ENCODE measurements at places on chromosomes 7 and 10. TPM values are rescaled to one million over a fixed set of nuclear protein-coding genes. Genes with fewer than 3 reads are reported as not detected.

ASCC1 gene
- 29.7 TPM for total RNA-seq

IDI2 gene
- total RNA-seq, result not detected

OR9A2 gene
- total RNA-seq, result not detected

FFAR4 gene
- total RNA-seq, result not detected

AMZ1 gene
- total RNA-seq, result under 0.01 TPM

SPDYE16 gene
- not detected for total RNA-seq

AKR1C8 gene
- total RNA-seq, result not detected

PNLIPRP3 gene
- total RNA-seq, result not detected

FMC1 gene
- total RNA-seq, result 9.8 TPM

RPEL1 gene
- 0.09 TPM for total RNA-seq

ACBD7 gene
- 0.76 TPM for total RNA-seq

GPR26 gene
- not detected for total RNA-seq

PPIA gene
- total RNA-seq, result 1,965 TPM

ZNF365 gene
- total RNA-seq, result under 0.01 TPM

MNX1 gene
- total RNA-seq, result not detected

POLL gene
- 7.2 TPM for total RNA-seq

AOAH gene
- 0.52 TPM for total RNA-seq

RAB11FIP2 gene
- total RNA-seq, result 8.3 TPM

LIPF gene
- not detected for total RNA-seq

DYDC2 gene
- total RNA-seq, result not detected

Data from dermis lymphatic vessel endothelial cell (primary cell).